Stimulated activated CD4-positive, alpha-beta T cell treated with anti-CD3 and anti-CD28 coated beads, Interleukin-1b, Interleukin-23, amount 100 ng/mL, for 1 hour (primary cell): ENCODE measurements at places on chromosomes 2 and 18.

DNA sequence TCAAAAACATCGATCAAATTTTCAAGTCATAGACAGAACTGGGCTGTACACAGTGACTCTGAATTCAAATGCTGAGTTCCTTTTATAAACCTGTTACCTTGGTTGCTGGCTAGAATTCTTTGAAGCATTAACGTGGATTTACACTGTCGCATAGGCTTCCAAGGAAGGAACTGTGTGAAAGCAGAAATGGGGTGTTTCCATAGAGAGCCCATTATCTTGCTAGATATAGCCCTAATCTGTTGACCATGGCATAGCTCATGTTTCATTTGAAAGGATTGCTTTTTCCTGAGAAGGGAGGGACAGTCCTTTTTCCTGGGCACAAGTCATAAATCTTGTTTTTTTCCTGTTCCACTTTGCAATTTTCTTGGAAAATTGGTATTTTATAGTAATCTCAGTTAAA is 73.8 kb upstream of the NEUROD1 start:
- DNase-seq = no peak

DNA sequence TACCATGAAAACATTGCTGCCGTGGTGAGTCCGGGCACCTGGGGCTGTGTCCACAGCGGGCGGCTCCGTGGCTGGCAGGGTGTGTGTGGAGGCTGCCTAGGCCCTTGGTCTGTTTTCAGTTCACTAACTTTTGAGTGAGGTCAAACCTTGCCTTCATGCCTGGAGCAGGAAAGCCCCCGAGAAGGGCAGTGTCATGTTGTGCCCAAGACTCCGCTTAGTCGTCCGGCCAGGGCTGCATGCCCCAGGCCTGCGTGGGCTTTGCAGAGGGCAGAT is 24.1 kb downstream of the MAL start:
- no peak for DNase-seq

- no peak for DNase-seq
Measured at GRCh38 chr18:35949903-35950627, 22.4 kb upstream of the RMP24 start.

DNA sequence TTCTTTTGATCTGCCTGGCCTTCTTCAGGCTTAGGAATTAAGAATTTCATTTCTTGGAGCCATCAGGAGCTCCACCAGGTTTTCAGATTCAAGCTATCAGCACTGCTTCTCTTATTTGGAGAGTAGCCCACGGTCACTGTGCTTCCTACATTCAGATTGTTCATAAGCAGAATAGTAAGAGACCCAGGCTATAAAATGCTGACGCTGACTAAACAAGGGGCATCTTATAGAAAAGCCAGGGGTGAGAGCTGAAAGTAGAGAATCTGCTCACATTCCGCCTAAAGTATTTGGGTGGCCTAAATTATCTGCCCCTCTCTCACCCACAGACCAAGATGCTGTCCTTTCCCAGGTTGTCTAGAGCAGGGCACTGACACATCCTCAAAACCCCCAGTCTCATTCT is 120.3 kb upstream of the SULT1C3 start:
- no peak for DNase-seq

DNA sequence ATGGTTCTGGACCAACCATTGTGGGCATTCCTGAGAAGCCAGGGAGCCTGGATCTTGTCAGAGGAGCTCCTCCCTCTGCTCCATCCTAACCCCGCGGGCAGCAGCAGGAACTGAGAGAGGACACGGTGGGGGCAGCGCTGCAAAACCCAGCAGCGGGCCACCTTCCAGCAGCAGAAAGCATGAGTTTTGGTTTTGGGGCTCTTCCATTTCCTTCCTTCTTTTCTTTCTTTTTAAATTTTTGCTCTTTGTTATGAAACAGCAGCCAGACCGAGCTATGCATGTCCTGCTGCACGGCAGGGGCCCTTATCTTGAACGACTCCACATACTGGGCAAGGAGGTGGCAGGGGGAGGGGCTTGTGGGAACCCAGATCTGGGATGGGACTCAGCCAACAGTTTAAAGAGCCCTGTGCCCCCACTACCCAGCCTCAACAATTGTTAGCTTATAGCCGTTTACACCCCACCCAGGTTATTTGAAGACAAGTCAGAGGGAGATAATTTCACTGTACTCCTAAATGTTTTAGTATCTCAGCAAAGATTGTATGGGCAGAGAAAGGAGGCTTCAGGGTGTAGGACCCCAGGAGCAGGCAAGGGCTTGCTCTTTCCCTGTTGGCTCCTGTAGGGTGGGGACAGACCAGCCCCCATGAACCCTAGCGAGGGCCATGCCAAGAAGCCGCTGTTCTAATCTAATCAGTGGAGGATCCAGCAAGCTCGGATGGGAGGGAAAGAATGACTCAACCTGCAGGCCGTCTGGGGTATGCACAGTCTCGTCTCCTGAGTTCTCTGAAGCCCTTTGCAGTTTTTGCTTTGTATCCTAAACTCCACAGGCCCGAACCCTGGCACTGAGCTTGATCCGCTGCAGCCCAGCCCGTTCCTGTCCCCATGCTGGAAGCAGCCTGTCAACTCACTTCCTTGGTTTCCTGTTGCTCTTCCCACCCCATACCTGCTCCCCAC is 75.3 kb downstream of the LRRFIP1 start:
- DNase-seq = no peak

DNA sequence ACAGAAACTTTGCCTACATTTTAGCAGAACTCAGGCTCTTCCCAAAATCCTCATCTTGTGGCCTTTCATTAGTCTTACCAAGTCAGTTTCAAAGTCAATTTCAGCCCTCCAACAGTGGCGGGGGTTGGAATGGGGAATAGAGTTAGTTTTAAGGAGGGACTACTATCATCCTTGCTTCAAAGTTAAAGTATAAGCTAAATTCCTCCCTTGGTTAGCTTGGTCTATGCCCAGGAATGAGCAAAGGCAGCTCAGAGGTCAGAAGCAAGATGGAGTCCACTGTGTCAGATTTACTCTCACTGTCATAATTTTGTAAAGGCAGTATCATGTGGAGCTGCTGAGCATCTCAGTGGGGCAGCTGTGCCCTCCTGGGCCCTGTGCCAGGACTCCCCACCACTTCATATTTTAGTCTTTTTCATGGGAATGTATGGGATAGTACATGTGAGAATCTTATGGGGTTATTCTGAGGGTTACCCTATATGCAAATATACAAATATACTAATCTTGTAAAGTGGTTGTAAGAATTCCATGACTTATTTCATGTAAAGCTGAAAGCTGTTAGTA is 145.2 kb upstream of the MMADHC start:
- no peak for DNase-seq

DNA sequence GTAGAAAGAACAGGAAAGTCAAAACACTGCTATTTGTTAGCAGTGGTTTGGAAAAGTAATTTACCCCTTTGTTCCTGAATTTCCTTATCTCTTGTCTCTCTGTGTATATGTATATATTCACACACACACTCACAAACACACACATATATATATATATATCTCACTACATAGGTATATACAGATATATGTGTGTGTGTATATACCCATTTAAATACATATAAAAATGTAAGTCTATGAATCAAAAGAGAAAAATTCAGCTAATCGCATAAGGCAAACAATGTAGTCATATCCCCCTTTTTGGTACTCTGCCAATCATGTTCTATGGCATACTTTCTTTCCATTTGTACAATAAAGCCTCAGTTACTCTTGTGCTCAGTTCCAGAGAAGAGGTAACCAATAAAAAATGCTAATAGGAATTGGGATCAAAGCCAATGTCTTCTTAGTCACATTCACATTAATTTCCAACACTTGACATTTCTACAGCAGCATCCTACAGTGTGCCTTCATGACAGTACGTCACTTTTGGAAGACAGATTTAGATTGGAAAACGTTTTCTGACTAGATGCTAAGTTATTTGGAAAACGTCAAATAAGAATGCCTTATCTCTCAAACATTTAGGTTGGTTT is 94.6 kb downstream of the MC4R start:
- DNase-seq = no peak

DNA sequence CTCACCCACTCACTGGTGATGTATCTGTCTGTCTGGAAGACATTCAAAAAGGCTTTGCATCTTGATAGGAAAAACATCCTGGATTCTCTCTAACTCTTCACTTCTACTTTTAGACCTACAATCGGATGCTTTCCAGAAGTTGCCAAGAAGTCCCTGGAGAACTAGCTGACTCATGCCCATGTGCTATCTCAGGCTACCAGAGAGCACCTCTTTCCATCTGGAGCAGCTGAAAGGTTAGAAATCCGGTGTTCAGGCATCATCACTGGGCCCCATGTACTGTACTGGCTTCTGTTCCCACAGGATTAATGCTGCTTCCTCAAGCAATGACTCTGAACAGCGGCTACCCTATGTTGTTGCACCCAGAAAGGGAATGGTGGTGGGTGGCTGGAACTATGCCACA is 259.0 kb downstream of the NBAS start:
- no peak for DNase-seq
